Right renal pelvis (tissue), 4 donors: ENCODE measurements at places on chromosomes 13 and 19. TPM values are rescaled to one million over a fixed set of nuclear protein-coding genes. Genes with fewer than 3 reads are reported as not detected.

MYH14 gene
- polyA plus RNA-seq, result 23.1 TPM

GDF15 gene
- 3.3 TPM for polyA plus RNA-seq

KCTD4 gene
- 0.49 TPM for polyA plus RNA-seq

CPB2 gene
- polyA plus RNA-seq, result not detected

SLC25A41 gene
- polyA plus RNA-seq, result 0.40 TPM

CERS4 gene
- 33.2 TPM for polyA plus RNA-seq

FCGBP gene
- polyA plus RNA-seq, result 8.2 TPM

- DNase-seq, result no peak
These were observed 706.8 kb upstream of the PCDH20 start for GRCh38 chr13:62122434-62122833.

DNA sequence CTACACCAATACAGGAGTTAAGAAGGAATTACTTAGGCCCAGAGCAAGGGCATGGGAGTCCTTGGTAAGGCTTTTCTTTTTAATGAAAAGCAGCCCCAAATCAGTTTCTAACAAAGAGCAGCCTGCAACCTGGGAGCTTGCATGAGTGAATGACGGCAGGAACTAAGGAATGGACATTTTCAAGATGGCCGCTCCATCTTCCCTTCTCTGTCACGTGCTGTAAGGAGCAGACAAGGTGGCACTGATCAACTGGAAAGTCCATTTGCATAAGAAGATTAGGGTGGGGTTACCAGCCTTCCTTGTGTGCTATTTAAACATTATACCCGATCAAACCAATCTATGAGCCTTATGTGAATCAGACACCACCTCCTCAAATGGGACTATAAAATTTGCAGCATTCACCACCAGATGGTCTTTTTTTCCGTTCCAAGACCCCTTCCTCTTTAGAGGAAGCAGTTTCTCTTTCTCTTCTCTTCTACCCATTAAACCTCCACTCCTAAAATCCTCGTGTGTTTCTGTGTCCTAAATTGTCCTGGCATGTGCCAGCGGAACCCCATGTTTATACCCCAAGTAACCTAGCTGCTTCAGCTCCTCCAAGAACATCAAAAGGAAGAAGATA lies 2.8 kb upstream of the SIGLECL1 start:
- DNase-seq, result no peak

DNA sequence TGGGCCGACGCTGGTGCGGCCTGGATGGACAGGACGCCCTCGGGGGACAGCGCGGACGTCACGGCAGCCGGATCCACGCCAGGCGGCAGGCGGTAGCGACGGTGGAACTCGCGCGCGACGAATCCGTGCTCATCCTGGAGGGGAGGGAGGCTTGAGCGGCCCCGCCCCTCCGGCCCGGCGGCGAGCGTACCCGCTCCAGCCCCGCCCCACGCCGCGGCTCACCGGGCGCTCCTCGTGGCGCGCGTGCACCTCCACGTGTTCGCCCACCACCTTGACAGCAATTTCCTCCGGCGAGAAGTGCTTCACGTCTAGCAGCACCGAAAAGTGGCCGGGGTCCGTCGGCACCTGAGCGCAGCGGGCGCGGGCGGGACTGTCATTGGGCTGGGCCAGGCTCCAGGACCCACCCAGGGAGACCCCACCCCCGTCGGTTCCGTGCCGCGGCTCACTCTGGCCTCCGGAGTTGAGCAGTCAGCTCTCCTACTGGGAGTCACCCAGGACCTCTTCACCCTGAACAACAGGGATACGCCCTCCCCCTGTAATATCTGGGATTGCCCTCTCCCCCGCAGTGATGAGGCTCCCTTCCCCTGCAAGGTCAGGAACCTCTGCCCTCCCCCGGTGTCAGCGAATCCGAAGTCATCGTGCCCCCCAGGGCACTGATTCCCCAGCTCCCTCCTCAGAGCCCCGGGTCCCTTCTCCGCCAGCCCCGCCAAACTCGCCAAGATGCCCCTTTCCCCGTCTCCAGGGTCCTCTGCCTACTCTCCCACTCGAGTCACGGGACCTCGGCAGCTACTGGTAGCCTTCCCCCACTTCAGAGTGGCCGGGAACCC lies 1.1 kb downstream of the HSPB6 start:
- no peak for DNase-seq

GRCh38 chr13:110520431-110521295 lies 40.9 kb downstream of the RAB20 start:
- no peak for DNase-seq

- no peak for DNase-seq
These were observed 15.5 kb downstream of the STAP2 start for GRCh38 chr19:4322942-4323665.

- no peak for DNase-seq
These were observed 27.6 kb downstream of the CPT1C start for GRCh38 chr19:49718511-49718910.

GRCh38 chr19:2693492-2694160 lies 8.9 kb downstream of the GNG7 start:
- DNase-seq, result no peak

DNA sequence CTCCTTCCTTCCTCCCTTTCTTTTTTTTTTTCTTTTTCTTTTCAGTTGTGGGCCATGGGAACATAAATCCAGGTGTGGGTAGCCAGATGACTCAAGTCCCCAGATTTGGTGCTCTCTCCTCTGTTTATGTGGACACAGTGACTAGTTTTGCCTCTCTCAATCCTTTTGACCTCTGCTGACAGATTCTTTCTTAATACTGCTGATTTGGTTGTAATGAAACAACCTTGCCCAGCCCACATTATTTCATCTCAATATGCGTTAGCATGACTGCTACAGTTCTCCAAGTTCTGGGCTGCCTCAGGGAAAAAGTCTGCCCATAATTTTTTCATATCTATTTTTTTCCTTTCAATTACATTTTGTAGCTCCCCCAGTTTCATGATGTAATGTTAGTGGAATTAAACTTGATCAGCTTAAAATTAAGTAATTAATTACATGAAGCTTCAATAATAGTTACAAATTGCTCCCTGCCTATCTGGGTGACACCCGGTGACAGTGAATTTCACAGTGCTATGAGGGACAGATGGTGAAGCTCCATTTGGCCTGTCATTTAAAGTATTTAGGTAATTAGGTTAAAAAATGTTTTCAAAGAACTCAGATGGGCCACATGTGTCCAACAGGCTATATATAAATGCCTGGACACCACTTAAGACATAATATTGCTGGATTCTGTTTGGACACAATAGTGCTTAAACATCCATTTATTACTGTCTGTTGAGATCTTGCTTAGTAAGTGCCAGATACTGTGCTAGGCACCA lies 118.8 kb upstream of the FRY start:
- DNase-seq, result no peak

GRCh38 chr19:50401605-50402450 lies 16.9 kb upstream of the SPIB start:
- DNase-seq, result no peak

GRCh38 chr13:60794751-60795150 lies 397.7 kb downstream of the TDRD3 start:
- no peak for DNase-seq

GRCh38 chr19:40282920-40283319 lies 2.2 kb downstream of the AKT2 start:
- no peak for DNase-seq

DNA sequence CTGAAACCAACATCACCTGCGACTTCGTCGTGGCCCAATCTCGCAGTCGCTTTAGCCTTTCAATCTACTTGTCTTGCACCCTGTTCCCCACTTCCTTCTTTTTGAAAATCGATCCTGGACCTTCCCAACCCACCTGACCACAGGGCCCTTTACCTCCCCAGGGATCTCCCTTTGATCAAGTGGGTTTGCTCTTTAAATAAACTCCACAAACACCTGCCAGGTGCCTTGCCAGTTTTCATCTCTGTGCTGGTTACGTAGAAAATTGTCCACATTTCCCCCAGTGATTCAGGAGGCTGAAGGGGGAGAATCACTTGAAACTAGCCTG lies 14.5 kb upstream of the RAB20 start:
- no peak for DNase-seq

DNA sequence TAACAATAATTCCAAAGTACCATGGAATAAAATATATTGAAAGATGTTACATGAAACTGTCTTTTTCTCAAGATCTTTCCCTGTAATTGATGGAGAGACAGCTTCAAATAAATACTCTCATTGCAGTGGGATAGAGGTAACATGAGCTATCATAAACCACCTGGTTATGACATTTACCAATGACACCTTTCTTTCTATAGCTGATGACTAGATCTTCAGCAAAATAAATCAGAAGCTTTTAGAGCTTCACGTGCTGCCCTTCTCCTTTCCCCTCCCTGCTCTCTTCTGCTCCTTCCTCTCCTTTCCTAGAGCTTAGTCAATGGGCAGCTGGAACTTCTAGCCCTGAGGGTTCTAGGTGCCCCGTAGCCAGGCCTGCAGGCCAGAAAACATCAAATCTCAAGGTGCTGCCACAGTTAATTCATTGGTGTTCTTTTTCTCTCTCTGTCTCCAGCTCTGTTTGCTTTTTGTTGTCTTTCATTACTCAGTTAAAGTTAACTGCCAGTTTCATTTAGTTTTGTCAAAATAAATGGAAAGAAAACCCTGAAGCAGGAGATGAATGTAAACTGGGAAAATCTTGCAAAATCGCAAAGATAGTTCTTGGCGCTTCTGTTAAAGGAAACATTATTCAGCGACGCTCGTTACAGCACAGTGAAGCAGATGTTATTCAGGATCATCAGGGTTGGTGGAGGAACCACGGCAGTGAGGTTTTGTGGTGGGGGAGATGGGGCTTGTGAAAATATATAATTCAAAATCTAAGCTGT lies 8.3 kb upstream of the METTL21C start:
- DNase-seq, result no peak

DNA sequence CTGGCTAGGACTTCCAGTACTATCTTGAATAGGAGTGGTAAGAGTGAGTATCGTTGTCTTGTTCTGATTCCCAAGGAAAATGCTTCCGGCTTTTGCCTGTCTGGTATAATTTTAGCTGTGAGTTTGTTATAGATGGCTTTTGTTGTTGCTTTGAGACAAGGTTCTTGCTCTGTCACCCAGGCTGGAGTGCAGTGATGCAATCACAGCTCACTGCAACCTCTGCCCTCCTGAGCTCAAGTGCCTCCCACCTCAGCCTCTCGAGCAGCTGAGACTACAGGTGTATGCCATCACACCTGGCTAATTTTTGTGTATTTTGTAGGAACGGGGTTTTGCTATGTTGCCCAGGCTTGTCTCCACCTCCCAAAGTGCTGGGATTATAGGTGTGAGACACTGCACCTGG lies 6.1 kb upstream of the ZNF543 start:
- DNase-seq, result no peak

GRCh38 chr13:27793507-27794367 lies 1.5 kb downstream of the GSX1 start:
- no peak for DNase-seq

DNA sequence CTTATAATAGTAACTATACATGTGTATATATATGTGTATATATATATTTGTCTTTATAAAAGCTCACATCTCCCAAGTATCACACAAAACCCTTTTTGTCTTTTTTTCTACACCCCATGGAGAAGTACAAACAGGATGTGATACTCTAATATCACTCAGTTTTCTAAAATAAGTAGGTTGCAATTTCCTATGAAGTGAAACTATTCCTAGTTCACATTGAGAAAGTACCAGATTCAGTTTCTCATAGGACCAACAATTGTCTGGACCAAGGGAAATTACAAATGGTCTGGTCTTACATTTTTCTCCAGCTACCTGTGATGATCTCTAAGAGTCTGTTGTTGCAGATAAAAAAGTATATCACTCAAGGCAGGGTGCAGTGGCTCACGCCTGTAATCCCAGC lies 17.9 kb upstream of the LILRB1 start:
- DNase-seq, result no peak

DNA sequence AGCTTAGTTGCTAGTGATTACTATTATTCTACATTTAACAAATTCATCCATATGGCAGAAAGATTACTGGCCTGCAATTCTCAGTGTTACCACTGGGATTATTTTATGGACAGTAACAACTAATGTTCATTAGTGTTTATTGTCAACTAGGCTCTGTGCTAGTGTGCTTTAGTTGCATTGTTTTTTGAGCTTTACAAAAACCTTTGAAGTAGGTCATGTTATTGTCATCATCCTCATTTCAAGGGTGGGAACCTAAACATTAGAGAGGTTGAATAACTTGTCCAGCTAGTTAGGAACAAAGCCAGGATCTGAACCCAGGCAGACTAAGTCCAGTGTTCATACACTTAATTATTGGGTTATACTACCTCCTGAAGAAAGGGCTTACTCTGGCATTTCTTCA lies 27.8 kb upstream of the TDRD3 start:
- DNase-seq, result no peak

- peak; percentile 19 for DNase-seq
These were observed 7.0 kb upstream of the WBP4 start for GRCh38 chr13:41054212-41054877.

- no peak for DNase-seq
These were observed 6.8 kb downstream of the UPF3A start for GRCh38 chr13:114288157-114288591.

- no peak for DNase-seq
These were observed 64.9 kb upstream of the FGF14 start for GRCh38 chr13:102466610-102467190.

DNA sequence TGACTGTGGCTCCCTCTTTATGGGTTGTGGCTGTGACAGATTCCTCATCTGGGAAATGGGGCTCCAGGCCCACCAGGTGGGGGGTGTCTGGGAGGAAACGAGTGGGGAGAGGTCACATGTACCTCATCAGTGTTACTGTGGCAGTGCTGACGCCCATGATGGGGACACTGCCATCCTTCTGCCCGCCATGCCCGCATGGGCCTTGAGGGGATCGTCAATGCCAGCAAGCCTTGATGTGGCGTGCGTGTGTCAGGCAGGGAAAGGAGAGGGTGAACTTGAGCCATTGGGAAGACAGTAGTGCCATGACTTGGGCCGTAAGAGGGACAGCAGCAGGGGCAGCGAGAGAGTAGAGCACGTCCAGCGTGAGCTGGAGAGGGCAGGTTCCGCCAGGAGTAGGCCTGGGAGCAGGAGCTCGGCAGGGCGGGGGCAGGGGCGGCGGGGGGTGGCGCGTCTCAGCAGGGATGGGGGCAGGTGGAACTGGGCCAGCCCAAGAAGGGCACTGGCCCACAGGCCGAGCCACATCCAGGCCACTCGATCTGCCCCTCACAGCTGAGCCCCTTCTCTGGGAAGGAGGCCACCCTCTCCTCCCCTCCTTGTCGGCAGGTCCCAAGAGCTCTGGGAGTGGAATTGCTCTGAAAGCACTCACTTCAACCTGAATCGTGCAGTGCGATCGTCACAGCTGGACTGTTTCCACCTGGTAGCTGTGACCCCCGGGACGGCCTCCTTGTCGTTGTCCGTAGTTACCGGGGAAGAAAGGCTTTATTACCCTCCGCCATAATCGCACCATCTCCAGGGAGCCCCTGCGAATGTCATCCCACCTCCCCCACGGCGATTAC lies 9.9 kb downstream of the KLHL26 start:
- DNase-seq, result no peak

DNA sequence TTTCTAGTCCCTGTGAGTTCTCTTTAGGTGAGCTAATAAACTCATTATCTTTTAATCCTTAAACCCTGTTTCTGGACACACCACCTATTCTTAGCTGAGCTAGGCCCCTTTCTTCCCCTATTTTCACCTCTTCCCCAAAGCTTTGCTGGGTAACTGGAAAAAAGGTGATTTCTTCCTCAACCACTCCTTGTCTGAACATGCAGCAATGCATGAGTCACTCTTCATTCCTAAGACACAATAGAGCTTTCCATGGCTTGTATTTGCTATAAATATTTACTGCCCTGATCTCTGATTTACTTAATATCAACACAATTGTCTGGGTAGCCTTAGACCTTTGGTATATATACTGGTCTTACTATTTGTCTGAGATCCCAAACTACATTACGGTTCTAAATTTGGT lies 370.9 kb downstream of the KLF5 start:
- DNase-seq, result no peak

- DNase-seq, result no peak
These were observed 34.8 kb upstream of the TMEM255B start for GRCh38 chr13:113724016-113724758.

GRCh38 chr19:35254341-35255297 lies 5.8 kb downstream of the LSR start:
- DNase-seq, result no peak
